SK-N-DZ (cell line): ENCODE measurements at places on chromosomes 6 and 20.

DNA sequence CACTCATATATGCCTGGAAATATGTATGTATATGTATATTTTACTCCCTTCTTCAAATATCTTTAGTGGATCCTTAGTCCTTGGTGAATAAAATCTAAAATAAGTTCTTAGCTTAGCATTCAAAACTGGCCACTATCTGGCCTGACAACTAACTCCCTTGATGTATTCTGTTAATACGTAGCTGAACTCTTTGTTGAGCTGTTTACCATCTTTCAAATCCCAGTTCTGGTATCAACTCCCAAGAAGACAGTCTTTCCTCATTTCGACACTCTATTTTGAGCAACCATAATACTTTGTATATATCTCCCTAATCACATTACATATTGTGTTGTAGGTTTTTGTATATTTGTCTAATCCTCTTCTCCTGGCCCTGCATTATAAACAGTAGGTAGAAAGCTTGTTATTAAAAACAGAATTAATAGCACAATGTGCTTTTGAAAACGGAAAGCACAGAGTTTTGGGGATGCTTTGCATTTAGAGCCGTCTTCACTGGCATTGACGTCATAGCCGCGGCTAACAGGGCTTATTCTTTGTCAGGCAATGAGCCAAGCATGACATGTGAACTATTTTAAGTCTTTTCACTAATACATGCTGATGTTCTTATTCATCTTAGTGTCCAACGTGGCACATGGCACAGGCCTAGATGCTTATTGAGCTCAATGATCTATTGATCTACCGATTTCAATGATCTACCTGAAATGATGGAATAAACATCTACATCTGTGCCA, 47.2 kb upstream of the CCN2 start:
- DNase-seq = no peak

DNA sequence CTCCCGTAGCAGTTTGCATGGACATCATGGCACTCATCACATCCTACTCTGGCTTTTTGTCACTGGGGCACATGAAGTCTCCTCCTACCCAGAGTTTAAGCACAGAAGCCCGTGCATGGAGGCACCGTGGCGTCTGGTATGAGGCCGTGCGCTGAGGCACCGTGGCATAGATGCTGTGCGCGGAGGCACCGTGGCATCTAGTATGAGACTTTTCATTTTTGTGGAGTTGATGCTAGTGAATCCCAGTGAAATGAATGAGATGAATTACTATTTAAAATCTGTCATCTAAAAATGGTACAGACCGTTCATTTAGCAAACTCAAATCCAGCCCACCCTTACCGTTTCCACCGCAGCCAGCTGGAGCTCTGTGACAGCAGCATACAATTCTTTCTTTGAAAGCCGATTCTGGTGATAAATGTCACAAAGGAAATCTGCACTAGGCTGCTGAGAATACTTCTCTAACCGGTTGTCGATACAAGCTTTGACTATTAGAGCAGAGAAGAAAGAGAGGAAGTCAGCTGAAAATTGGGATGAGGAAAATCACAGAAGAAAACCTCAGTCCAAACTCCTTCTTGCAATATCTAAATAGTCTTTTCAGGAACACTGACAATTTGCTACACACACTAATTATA, 11.3 kb downstream of the CYP24A1 start:
- no peak for DNase-seq

GRCh38 chr6:169949511-169950097, 198.2 kb downstream of the ERMARD start:
- DNase-seq = no peak

- DNase-seq = no peak
Measured at GRCh38 chr6:139496654-139497344, 122.4 kb upstream of the CITED2 start.

- DNase-seq = no peak
Measured at GRCh38 chr20:51487565-51488268, 54.8 kb downstream of the NFATC2 start.
